Natural killer cell treated with Interleukin-12 subunit alpha and Interleukin-12 subunit beta and Interleukin-15 and Interleukin-18, amount 100 ng/mL, for 72 hours (primary cell): ENCODE measurements at places on chromosomes 11 and 22. TPM values are rescaled to one million over a fixed set of nuclear protein-coding genes. Genes with fewer than 3 reads are reported as not detected.

- DNase-seq = no peak
Observed at GRCh38 chr11:115924744-115925567, 420.7 kb upstream of the CADM1 start.

RAG2 gene
- not detected for total RNA-seq

FAM227A gene
- total RNA-seq = 0.59 TPM

MYO18B gene
- 1.0 TPM for total RNA-seq

NEU3 gene
- 35.0 TPM for total RNA-seq

TMEM45B gene
- total RNA-seq = not detected

GRCh38 chr11:12319988-12320387, 57.4 kb upstream of the PARVA start:
- DNase-seq = no peak

CASP5 gene
- 0.33 TPM for total RNA-seq

DCPS gene
- 46.7 TPM for total RNA-seq

- DNase-seq = no peak
Observed at GRCh38 chr22:32206774-32207758, 2.2 kb upstream of the RFPL2 start.

- DNase-seq = no peak
Observed at GRCh38 chr11:86978756-86979608, 23.8 kb upstream of the FZD4 start.

- DNase-seq = no peak
Observed at GRCh38 chr11:41431784-41432183, 27.7 kb downstream of the LRRC4C start.

DNA sequence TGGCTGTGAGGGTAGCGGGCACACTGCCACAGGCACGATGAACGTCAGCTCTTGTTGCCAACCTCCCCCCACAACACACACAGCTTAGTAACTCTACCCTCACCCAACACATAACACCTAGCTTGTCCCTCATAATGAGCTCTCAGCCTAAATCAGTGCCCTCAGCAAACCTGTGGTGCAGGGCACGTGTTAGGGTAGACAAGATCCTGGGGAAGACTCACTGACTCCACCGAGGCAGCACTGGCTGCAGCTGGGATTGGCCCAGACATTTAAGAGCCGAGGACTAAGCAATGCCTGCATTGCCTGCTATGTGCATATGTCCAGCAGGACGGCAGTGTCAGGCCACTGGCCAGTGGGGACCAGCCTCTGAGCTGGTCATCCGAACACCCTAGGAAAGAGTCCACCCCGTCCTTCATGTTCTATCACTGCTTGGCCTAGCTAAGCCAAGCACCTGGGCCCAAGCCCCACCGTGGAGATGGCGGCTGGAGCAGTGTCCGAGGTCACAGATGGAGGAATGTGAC, 32.9 kb upstream of the TRIM29 start:
- DNase-seq = no peak

DNA sequence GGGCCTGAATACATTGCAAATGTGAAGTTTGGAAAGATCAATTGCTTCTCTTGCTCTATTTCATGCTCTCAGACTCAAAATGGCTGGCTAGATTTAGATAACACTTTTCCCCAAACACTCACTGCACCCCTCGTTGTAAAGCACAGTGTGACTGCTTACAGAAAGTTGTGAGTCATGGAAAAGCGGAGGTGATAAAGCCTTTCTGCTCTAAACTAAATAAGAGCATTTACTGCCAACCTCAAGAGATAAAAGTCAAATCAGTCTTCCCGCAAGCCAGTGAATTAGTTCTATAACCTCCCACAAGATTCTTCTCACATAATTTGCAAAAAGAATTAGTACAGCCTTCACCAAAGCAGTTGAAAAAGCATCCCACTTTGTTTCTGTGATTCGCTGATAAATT, 168.7 kb downstream of the WT1 start:
- DNase-seq = no peak

GRCh38 chr11:34789196-34789834, 126.9 kb downstream of the APIP start:
- DNase-seq = no peak

- DNase-seq = no peak
Observed at GRCh38 chr22:40121461-40121860, 56.3 kb upstream of the TNRC6B start.

DNA sequence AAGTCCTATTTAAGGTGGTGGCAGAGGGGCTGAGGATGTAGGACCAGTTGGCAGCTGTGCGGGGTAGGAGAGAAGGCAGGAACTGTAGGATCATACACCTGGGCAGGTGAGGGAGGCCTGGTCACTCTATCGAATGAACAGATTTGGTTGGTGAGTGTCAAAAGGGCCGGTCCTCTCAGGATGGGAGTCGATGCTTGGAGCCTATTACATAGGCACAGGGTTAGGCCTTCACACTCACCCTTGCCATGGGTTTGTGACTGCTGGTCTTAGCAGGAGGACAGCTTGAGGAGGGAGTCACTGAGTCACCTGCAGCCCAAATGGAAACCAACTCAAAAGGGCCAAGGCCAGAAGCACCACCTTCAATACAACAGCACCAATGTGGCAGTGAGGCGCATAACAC, 80.2 kb upstream of the NARS2 start:
- no peak for DNase-seq

RBMXL2 gene
- not detected for total RNA-seq

DNA sequence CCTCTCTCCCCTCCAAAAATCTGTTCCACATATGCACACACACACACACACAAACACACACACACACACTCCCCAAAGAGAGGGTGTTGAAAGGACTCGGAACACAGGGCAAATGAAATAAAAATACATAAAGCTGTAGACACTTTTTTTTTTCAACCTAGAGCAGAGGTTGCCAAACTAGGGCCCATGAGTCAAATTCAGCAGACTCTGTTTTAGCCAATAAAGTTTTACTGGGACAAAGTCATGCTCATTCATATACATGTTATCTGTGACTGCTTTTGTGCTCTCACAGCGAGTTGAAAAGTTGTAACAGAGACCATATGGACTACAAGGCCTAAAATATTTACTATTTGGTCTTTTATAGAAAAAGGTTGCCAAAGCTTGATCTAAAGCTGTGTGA, 8.9 kb downstream of the IMMP1L start:
- DNase-seq = no peak

ANO5 gene
- not detected for total RNA-seq

GRCh38 chr11:125140233-125140632, 24.3 kb upstream of the PKNOX2 start:
- no peak for DNase-seq

DNA sequence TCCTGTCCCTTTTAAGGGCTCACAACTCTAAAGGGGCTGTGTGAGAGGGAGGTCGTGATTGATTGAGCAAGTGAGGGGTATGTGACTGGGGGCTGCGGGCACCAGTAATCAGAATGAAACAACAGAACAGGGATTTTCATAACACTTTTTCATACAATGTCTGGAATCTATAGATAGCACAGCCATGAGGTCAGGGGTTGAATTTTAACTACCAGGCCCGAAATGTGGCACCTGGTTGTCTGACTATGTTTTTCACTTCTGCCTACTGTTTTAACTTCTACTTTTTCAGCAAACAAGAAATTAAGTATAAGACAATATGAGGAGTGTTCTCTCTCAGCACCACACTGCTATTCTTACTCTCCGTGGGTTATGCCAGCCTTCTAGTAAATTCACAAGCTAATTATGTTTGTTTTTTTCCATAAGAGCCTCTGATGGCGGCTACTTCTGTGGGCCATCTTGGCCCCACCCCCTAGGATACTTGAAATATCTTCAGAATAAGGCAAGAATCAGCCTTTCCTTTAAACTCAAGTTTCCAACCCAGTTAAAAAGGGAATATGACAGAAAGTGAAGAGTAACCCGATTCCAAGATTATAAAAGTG, 552.8 kb upstream of the CHORDC1 start:
- DNase-seq = no peak

JAML gene
- 1.4 TPM for total RNA-seq

KCNE3 gene
- total RNA-seq = 0.73 TPM

GPHA2 gene
- total RNA-seq = not detected

RIBC2 gene
- 1.2 TPM for total RNA-seq

GUCY1A2 gene
- total RNA-seq = not detected

SLC22A9 gene
- total RNA-seq = not detected

GTSE1 gene
- total RNA-seq = 34.6 TPM

GRCh38 chr22:39431821-39432251, 25.0 kb upstream of the MGAT3 start:
- DNase-seq = no peak

GRCh38 chr22:37079158-37079557, 27.6 kb downstream of the KCTD17 start:
- no peak for DNase-seq

DNA sequence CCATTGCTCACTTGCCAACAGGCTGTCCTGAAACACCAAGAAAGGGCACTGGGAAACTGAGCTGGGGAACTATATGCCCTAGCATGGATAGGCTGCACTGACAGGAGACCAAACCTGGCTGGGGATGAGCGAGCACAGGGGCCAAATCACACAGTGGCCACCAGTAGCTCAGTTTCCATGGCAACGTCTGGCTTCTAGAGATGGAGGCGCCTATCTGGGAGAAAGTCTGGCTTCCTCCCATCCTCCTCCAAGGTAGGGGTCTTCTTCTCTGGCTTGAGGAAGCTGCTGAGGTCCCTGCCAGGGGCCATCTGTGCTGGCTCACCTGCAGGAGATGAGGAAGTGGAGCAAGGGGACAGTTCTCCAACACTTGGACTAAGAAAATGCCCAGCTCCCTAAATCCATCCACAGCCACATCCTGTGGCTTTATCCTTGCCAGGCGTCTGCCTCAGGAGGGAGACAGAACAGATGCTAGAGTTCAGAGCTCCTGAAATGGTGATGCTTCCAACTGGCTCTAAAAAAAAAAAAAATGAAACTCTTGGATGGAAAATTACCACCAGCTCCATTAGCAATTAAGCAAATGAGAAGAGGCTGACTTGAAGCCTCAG, 48.3 kb downstream of the SYT13 start:
- no peak for DNase-seq

GRCh38 chr22:37521236-37521739, 2.1 kb upstream of the CARD10 start:
- no peak for DNase-seq

DNA sequence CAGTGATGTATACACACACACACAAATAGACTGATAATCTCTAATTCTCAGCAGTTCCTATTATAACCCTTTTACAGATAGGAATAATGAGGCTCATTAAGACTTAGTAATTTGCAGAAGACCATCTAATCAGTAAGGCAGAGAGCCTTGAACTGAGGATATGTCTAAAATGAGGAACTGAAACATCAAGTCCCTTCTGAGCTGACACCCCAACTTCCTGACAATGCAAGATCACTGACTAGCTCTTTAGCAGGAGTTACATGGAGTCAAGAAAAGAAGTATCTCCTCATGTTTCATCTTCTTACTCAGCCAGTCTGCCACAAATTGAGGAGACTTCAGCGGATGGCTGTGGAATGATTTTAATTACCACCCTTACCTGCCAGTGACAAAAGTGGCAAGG, 193.0 kb downstream of the MSANTD4 start:
- DNase-seq = no peak

GRCh38 chr11:113876074-113876797, 864 bp upstream of the USP28 start:
- DNase-seq = no peak

CHEK1 gene
- total RNA-seq = 74.7 TPM

DNA sequence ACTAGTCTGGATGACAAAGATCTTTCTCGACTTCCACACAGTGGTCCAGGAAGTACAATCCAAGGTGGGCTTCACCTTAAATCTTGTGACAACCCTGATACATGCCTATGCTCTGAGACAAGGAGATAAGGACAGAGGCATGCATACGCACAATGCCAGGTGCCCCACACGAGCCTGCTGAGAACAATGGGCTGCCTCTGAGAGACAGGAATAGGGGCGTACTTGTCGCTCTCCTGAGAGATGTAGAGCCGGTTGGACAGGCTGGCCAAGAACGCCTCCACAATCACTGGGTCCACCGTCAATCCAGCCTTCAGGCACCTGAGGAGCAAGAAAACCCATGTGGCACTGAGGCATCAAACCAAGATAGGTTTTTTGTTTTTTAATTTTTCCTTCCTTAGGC, 25.5 kb downstream of the SERPIND1 start:
- no peak for DNase-seq

LRRC10B gene
- not detected for total RNA-seq

- DNase-seq = no peak
Observed at GRCh38 chr11:32562839-32563599, 20.6 kb upstream of the EIF3M start.

HEPN1 gene
- not detected for total RNA-seq

SAAL1 gene
- total RNA-seq = 25.7 TPM

KRTAP5-7 gene
- 0.26 TPM for total RNA-seq

DNA sequence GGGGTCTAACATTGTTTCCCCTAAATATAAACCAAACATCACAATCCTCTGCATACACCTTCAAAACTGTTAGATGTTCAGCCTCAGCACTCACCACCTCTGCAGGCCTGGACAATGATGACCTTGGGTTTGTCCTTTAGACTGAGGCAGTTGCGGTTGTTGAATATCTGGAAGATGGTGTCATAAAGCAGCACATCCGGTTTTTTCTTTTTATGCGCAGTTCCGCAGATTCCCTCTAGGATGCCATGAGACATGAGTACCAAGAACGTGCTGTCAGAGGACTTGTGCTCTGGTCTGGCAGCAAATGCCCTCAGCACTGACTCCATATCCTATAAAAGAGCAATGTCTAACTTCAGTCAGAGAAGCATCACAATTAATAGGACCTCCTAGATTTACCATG, 22.8 kb downstream of the CASP5 start:
- DNase-seq = no peak

- DNase-seq = no peak
Observed at GRCh38 chr22:42397332-42398249, 34.6 kb downstream of the NFAM1 start.

- DNase-seq = no peak
Observed at GRCh38 chr11:3830730-3831129, 10.0 kb downstream of the RHOG start.

- DNase-seq = no peak
Observed at GRCh38 chr11:21007297-21007696, 337.9 kb downstream of the NELL1 start.

GAB4 gene
- total RNA-seq = not detected

DNA sequence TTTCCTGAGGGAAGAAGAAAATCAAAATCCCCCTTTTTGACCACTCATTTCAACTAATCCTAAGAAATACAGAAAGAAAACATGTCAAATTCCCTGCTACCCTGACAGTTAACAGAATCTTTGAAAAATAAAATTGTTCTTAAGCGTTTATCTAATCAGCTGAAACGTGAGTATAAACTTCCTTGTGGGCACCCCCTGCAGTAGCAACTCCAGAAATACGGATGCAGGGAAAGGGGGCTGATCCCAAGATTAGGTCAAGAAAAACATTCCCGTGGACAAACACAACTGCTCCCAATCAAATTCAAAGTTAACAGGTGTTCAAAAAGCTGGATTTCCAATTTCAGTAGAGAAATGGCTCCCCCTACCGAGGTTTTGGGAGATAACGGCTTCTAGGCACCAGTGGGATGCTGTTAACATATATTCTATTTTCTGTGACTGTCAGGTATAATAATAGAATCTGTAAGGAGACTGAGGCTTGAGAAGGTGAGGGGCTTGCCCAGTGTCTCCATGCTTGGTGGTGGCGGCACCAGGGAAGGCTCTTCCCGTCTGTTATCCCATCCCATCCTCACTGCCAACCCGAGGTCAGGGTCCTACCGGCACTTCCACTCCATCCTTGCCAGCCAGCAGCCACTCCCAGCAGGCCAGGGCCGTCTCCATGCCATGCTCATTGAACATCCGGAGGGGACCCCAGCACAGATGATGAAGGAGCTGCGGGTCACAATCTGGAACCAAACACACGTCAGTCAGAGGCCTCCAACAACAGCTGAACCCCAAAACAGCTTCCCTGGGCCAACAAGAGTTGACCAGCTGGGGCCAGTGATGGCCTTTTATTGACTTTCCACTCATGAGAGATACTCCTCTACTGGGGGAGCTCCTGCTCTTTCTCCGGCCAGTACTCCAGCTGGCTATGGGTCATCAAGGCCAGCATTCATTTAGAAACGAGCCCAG, 32.0 kb upstream of the SERPIND1 start:
- no peak for DNase-seq

DKK3 gene
- not detected for total RNA-seq
